NCI-H2171 (cell line): ENCODE measurements at places on chromosomes 12 and 14.

GRCh38 chr14:97306133-97306759 is 509.1 kb downstream of the VRK1 start:
- no peak for DNase-seq

DNA sequence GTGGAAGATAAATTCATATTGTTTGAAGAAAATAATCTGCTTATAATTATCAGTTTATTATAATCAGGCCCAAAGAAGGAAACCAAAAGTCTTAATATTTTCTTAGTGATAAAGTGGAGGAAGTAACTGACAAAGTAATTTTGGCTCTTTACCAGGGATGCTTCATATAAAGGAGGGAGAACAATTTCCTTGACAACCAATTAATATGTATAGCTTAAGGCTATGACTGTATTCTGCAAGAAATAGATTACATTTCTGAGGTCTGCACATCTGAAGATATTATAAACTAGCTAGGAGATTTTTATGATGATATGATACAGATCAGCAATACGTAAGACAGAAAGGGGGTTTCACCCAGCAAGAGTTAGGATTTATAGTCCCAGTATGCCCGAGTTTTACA is 90.8 kb downstream of the BICD1 start:
- DNase-seq, result no peak

DNA sequence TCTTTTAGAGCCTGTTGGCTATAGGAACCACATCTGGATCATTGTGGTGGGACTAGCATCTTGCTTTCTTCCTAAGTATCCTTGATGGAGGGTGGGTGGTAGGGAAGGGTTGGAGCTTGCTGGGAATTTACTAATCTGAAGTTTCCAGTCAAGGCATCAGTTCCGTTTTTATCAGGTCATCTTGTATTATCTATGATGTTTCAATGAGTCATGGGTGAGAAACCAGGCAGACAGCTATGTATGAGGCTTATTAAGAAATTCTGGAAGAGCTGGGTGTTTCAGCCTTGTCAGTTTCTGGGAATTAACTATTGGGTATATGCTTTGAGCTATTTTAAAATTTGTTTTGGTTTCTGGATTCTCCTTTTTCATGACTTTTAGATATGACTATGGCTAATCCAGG is 11.3 kb downstream of the TSFM start:
- no peak for DNase-seq

GRCh38 chr14:60845523-60845922 is 111.0 kb downstream of the MNAT1 start:
- no peak for DNase-seq
